Lung (tissue), 17 donors: ENCODE measurements at places on chromosomes 2 and 18. TPM values are rescaled to one million over a fixed set of nuclear protein-coding genes. Genes with fewer than 3 reads are reported as not detected.

GRCh38 chr18:8994603-8995002, 107.9 kb upstream of the NDUFV2 start:
- H3K4me3 ChIP-seq: no peak overlapping the region
- peaks cover 2% of the 10 kb centered on the region for H3K4me1 ChIP-seq
- H3K27ac ChIP-seq: no peak overlapping the region
- H3K36me3 ChIP-seq: no peaks in the 10 kb centered on the region
- no peak for DNase-seq
- no peaks in the 10 kb centered on the region for H3K27me3 ChIP-seq

DNA sequence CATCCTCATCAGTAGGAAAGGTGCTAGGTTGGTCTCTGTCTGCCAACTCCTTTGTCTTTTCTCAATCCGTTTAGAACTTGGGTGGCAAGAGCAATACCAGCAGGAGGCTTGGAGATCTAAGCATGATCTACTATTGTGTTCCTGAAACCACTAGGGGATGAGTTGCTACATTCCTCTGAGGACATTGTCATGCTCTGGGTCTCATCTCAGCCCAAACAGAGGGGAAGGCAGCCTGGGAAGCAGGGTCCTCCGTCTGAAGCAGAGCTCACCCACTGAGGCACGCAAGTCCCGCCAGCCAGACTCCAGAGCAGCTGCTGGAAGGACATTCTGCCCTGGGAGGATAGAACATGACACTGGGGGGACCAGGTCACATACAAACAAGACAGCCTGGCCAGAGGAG, 162.9 kb downstream of the MTCL1 start:
- H3K4me3 ChIP-seq: no peak overlapping the region
- no peaks in the 10 kb centered on the region for H3K4me1 ChIP-seq
- DNase-seq: no peak
- H3K27me3 ChIP-seq: no peaks in the 10 kb centered on the region

DNA sequence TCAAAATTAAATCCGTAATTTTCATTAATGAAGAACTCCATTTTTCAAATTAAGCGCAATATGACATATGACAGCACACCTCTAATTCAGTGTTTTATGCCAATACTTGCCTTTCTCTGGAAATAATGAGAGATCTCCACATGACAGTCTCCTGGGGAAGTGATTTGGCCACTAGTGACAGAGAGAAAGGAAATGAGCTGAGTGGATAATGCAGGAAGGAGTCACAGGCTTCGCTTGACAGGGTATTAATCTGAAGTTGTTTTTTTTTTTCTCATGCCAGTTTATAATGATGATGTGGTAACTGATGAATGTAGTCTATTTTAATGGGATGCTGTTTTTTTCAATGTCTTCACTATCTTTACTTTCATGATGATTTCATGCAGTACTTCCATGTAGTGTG, 1079.4 kb upstream of the GYPC start:
- H3K27me3 ChIP-seq: no peaks in the 10 kb centered on the region
- no peak for DNase-seq
- no peak overlapping the region for H3K27ac ChIP-seq
- no peaks in the 10 kb centered on the region for H3K36me3 ChIP-seq
- H3K4me1 ChIP-seq: no peaks in the 10 kb centered on the region

GRCh38 chr2:16151281-16151570, 210.9 kb downstream of the MYCN start:
- no peaks in the 10 kb centered on the region for H3K4me1 ChIP-seq
- H3K27me3 ChIP-seq: no peaks in the 10 kb centered on the region
- no peaks in the 10 kb centered on the region for H3K36me3 ChIP-seq
- no peak overlapping the region for H3K4me3 ChIP-seq
- no peak overlapping the region for H3K27ac ChIP-seq
- DNase-seq: no peak

DNA sequence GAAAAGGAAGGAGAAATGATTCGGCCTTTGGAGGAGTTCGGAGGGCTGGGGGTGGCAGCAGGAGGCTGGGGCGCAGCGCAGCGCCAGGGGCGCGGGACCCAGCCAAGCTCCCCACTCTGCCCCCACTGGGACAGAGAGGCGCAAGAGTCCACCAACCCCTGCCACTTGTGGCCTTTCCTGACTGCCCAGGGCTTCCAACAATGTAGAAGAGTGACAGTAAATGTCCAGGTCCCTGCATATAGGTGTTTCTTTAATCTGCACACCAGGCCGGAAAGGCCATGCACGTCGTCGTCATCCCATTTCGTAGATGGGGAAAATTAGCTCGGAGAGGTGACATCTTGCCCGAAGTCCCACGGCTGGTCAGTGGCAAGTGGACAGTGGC, 96.6 kb downstream of the INHBB start:
- H3K4me1 ChIP-seq: peaks cover 11% of the 10 kb centered on the region
- H3K27me3 ChIP-seq: peaks cover 30% of the 10 kb centered on the region
- no peak for DNase-seq
- no peaks in the 10 kb centered on the region for H3K36me3 ChIP-seq
- H3K4me3 ChIP-seq: no peak overlapping the region

- no peaks in the 10 kb centered on the region for H3K36me3 ChIP-seq
- no peak overlapping the region for H3K4me3 ChIP-seq
- H3K4me1 ChIP-seq: no peaks in the 10 kb centered on the region
Observed at GRCh38 chr2:72929010-72929409, 11.7 kb downstream of the EMX1 start.

- no peak overlapping the region for H3K27ac ChIP-seq
- no peaks in the 10 kb centered on the region for H3K27me3 ChIP-seq
- DNase-seq: no peak
- peaks cover 16% of the 10 kb centered on the region for H3K36me3 ChIP-seq
Observed at GRCh38 chr2:218404351-218405085, 4.8 kb downstream of the CTDSP1 start.

DNA sequence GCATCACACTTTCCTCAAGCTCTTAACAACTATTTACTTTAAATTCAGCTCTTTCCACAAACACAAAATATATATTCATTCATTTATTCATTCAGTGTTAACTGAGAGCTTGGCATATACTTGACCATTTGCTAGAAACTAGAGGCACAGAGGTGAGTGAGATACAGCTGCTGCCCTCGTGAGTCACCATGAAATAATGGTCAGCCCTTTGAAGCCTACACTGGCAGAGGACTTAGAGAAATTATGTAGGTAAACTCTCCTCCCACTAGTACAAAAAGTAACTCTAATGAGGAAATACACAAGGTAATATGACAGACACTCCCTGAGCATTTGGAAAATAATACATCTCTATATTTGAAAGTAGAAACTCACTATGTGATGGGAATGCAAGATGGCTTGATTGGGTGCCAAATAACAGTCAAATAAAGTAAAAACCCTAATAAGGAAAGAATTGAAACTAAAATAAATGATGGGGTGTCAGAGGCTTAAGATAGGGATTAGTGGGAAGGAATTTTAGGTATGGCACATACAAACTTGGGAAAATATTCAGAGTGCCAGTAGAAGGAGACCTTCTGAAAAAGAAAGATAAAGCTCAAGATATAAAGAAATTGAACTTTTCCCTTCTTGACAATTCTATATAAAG, 61.1 kb downstream of the ANTXR1 start:
- H3K36me3 ChIP-seq: peaks cover 37% of the 10 kb centered on the region
- no peaks in the 10 kb centered on the region for H3K27me3 ChIP-seq
- no peak overlapping the region for H3K4me3 ChIP-seq

Gene INPP5D
- total RNA-seq: 24.9 TPM

Gene SERPINB7
- 0.12 TPM for total RNA-seq

Gene ARHGAP15
- total RNA-seq: 13.0 TPM

Gene HJURP
- 4.1 TPM for total RNA-seq

Gene KCNG2
- 0.80 TPM for total RNA-seq
